ENCODE measurements at places on chromosomes 2 and 18. TPM values are rescaled to one million over a fixed set of nuclear protein-coding genes. Genes with fewer than 3 reads are reported as not detected.

- no peak for DNase-seq
Measured at GRCh38 chr18:70420146-70420898, 131.5 kb downstream of the SOCS6 start.

GRCh38 chr2:9889812-9890261 lies 46.6 kb downstream of the TAF1B start:
- DNase-seq = no peak

- DNase-seq = no peak
Measured at GRCh38 chr2:33313039-33313438, 163.4 kb upstream of the RASGRP3 start.

- DNase-seq = no peak
Measured at GRCh38 chr2:54619660-54620231, 103.7 kb upstream of the EML6 start.

DNA sequence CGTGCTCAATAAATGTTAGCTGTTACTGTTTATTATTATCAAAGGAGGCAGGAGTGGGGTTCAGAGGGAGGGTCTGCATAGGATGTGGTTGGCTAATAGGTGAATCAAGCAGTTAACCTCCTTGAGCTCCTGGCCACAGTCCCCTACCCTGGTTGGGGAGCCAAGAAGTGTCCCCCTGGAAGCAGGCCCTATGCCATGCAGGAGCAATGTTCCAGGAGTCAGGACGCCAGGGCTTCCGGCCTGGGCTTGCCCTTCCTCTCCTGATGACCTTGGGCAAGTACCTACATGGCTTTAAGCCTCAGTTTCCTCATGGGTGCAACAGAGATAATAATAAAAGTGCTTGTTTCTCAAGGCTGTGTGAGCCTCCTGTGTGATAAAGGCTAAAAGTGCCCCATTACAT lies 84.9 kb downstream of the DYSF start:
- no peak for DNase-seq

DNA sequence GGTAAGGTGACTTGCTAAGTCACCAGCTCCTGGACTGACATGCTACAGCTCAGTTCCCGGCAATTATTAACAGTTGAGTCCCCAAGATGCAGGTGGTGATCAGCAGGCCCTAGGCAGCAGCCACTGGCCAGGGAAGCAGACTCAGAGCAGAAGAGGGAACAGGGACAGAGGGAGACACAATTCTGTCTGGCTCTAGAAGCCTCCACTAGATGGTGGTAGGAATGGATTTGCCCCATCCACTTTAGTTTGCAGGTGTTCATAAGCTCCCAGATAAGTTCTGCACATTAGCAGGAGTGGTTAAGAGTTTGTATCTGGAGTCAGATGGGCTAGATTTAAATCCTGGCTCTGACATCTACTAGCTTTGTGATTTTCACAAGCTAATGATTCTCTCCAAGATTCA lies 25.5 kb upstream of the SLC1A4 start:
- DNase-seq = no peak

DNA sequence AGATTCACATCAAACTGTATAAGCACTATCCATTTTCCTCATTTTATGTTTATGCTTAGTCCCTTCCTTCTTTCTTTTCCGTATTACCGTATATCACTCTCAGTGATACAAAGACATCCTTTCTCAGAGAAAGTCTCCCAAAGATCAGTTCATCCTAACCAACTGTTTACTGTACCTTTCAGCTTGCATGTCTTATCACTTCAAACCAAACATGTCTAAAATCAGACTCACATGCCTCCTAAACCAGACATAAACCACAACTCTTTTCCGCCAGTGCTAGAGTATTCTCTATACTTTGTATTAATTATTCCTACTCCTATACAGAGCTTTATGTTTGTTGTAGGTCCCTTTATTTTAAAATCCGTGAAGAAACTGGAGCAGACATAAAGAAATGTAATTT lies 41.5 kb downstream of the KCMF1 start:
- DNase-seq = no peak

GRCh38 chr2:31196622-31197021 lies 20.7 kb downstream of the CAPN14 start:
- no peak for DNase-seq

DNA sequence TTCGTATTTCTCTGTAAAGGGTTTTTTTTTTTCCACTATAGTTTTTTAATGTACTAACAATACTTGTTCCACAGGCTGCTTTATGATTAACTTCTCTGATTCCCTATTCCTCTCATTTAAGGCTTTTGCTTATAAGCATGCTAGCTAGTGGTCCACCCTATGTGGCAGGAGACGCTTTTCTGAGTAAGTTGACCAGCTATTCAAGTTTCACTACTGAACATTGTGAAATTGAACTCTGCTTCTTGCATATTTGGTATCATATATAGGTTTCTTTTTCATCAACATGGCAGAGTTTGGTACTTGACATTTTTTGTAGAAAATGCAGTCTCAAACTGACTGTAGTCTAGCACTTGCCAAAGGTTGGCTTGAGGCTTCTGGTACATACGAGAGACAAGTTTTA lies 74.2 kb downstream of the OTX1 start:
- no peak for DNase-seq

GRCh38 chr18:50836521-50836957 lies 16.7 kb upstream of the MRO start:
- no peak for DNase-seq

- DNase-seq = no peak
Measured at GRCh38 chr2:136281281-136282114, 163.5 kb upstream of the CXCR4 start.

- DNase-seq = no peak
Measured at GRCh38 chr2:130912471-130912870, 75.8 kb downstream of the ARHGEF4 start.

DNA sequence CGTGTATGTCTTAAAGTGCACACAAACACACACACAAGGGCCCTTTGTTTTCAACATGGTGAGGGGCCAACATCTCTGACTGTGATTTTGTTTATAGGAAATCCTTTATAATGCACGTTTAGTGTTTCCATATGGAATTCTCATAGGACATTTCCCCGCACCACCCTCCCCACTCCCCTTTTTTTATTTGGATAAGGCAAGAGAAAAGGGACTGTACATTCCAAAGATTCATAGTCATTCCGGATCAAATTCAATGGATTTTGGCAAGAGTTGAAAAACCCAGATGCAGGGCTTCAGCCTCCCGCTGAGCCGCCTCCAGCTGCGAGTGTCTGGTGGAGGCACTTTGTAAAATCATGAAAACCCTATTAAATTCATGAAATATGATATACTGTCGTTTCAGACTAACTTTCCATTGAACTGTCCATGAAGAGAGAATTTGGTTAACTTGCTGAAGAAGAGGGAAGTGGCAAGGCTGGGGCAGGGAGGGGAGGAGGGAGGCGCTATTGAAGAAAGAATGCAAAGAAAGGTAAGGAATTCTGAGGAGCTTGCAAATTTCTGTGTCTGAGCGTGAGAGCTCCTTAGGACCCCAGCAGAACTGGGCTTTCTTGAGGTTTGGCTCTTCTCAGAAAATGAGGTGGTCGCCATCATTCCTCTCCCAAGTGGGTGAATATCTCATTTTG lies 25.8 kb upstream of the SLC14A2 start:
- peak; percentile 79 for DNase-seq

DNA sequence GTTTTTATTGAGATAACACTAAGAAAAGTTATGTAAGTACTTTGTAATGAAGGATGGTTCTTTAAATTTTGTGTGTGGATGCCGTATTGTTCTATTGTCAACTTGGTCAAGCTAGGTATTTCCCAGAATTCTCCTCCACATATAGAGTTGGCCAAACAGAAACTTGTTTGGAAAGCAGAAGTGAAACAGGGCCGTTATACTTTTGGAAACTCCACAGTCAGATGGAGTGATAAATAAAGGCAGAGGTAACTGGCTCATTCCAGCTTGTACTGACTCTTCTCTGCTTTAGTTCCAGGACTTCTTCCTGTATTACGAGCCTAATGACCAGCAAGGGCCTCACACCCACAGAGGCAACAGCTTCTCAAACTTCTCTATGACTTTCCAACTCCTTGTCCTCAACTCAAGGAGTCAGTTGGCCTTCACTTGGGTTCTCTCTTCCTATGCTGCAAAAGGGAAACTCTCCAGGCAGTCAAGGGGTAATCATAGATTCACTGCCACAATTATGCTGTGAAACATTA lies 16.4 kb upstream of the STARD7 start:
- no peak for DNase-seq

GRCh38 chr2:109166811-109167210 lies 37.8 kb downstream of the SH3RF3 start:
- no peak for DNase-seq

GRCh38 chr2:168336786-168337388 lies 89.5 kb upstream of the STK39 start:
- DNase-seq = no peak

DNA sequence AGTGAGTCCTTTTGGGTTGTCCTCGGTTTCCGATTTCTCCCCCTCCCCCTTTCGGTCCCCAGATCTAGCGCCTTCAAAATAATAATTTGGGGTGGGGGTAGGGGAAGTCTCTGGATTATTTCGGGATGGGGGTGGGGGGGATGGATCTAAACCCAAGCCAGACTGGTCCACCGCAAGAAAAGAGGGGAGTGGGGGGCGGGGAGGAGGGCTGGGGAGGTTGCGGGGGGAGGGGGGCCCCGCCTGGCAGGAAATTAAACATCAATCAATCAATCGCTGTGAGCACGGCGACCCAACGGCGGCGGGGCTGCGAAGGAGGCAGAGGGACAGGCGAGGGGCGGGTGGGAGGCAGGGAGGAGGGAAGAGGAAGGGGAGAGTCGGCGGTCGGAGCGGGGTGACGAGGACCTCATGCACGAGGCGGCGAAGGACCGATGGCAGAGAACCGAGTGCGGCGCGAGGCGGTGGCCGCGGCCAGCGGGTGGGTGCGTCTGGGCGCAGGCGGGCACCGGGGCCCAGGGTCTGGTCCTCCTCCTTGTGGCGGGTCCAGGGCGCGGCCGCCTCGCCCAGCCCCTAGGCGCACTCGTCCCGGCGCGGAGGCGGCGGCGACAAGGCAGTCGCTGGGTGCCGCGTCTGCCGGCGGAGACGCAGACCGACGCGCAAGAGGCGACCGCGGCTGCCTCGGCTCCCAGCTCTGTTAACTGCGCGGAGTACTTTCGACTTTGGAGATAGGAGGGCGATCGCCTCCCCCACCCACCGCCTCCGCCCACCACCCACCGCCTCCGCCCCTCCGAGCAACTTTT lies 468 bp upstream of the SATB2 start:
- DNase-seq = no peak

DNA sequence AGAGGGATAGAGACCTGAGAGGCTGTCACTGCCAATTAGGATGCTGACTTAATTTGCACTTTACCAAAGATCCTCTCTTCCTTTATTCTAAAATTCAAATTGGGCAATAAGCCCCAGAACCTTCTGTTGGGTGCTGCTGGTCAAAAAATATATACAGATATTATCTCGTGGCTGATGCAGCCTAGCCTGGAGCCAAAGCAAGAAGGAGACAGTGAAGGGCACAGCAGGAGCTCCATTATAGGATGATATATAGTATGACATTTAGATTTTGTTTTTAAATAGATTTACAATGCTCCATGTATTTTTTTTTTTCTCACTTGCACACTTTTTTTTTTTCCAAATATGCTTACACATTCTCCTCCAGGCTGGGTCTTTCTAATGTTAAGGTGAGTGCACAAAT lies 579.3 kb downstream of the PIK3C3 start:
- DNase-seq = no peak

- peak; percentile 75 for DNase-seq
Measured at GRCh38 chr2:26011990-26012856, 21.7 kb upstream of the RAB10 start.

DNA sequence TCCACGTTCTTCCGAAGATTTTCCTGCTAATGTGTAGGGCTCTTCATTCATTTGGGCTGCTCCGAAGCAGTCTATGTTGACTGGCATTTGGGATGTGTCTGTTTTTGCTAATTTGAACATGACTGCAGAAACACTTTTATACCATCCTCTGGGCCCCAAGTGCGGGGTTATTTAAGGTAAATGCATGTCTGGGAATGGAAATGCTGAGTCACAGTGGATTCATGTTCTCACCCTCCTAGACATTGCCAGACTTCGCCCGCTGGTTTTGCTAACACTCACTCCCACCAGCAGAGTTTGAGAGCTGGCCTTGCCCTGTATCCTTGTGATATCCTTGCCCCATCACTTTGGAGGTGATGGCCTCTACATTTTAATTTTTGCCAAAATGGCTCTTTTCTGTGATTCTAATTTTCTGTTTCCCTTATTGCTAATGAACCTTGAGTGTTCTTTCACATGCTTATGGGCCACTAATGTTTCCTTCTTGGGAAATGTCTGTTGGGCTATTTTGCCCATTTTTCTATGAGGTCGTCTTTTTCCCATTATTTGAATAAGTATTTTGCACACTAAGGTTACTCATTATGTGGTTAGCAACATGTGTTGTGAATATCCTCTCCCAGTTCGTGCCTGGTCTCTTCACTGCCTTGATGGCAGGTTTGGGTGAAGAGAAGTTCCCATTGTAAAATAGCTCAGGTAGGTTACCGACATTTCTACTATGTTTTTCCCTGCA lies 204.1 kb downstream of the GLI2 start:
- DNase-seq = no peak

The BOK gene
- total RNA-seq = 4.6 TPM

The ST6GAL2 gene
- total RNA-seq = 0.76 TPM

The SH3BP4 gene
- total RNA-seq = 19.9 TPM

The ASIC4 gene
- 1.5 TPM for total RNA-seq

The MRO gene
- 5.2 TPM for total RNA-seq

The SETBP1 gene
- 24.1 TPM for total RNA-seq

The SIX3 gene
- not detected for total RNA-seq

The CXXC1 gene
- total RNA-seq = 52.3 TPM

The METTL21A gene
- total RNA-seq = 19.0 TPM

The MARCO gene
- 37.3 TPM for total RNA-seq

The GKN1 gene
- not detected for total RNA-seq
